ENCODE measurements at places on chromosomes 11 and 22. TPM values are rescaled to one million over a fixed set of nuclear protein-coding genes. Genes with fewer than 3 reads are reported as not detected.

Gene ACR
- 0.20 TPM for polyA plus RNA-seq

Gene MAP6
- polyA plus RNA-seq: 0.71 TPM

Gene MYOD1
- polyA plus RNA-seq: not detected

Gene FADD
- polyA plus RNA-seq: 7.3 TPM

Gene PGM2L1
- 0.24 TPM for polyA plus RNA-seq

Gene MS4A6E
- polyA plus RNA-seq: not detected

Data from esophagus (tissue), 2 donors.